Kidney capillary endothelial cell (primary cell): ENCODE measurements at places on chromosomes 6 and 20.

DNA sequence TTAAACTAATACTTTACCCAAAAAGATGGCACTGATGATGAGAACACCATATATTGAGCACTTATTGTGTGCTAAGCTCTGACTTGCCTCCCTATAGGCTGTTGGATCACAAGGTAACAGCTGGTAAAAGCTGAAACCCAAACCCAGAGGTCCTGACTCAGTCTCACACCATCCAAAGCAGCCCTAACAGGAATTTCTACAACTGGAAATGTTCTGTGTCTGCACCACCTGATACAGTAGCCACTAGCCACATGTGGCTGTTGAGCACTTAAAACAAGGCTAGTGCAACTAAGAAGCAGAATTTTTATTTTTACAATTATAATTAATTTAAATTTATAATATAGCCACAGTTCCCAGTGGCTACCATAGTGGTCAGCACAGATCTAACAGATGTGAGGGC is 15.6 kb upstream of the MATN4 start:
- no peak for DNase-seq

DNA sequence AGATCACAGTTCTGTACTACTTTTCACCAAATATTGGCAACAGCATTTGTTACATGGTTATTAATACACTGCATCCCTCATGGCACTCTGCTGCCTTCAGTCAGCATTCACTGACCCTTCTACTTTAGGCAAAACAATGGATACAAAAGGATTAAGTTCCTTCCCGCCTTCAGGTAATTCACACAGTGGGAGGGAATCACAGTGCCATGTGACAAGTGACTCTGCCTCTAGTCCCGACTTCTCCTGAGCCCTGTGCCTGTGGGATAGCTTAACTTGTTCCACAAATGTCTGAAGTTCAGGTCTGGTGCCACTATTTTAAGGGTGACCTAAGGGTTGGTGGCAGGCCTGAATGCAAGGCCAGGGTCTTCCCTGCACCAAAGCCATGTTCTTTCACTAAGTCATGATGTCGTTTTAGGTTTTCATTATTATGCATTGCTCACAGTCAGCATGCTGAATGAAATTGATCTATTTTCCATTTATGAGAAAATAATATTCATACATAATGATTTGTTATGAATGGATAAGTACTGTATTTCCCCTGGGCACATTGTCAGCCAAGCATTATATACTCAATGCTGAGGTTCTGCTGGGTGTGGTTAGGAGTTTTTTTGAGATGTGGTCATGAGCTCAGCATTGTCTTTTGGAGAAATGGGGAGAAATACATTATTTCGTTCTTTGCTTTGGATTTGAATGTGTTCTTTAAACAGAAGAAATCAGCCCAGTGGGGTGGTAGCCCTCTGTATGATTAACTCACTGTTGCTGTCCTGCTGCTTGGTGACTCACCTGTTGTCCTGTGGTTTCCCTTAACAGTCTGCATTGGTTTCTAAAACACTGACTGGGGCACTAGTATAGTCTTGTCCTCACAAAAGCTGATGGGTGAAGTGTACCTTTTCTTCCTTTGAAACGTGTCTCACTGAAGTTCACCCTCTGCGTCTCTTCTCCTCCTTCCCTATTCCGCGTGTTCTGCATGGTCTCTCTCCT is 66.4 kb downstream of the AFDN start:
- DNase-seq = peak; percentile 22

DNA sequence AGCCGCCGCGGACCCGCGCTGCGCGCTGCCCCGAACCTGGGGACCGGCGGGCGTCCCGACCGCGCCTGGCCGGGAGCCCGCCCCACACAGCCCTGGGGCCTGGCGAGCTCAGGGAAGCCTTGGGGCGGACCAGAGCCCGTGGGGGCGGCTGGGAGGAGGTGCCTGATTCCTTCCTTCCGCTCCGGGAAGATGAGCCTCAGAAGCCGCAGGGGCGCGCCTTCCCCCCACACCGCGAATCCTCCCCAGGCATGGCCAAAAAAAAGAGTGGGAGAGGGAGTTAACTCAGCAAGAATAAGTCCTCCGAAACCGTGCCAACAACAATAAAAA is at the start of gene CBLN4:
CBLN4 (minus strand) TSS at position 131 of the 327 bp plus-strand sequence. CDS start 1,348 bp downstream, outside the sequence.
- DNase-seq = no peak

- DNase-seq = no peak
These were observed 86.7 kb downstream of the TNFAIP3 start for GRCh38 chr6:137953761-137954160.

DNA sequence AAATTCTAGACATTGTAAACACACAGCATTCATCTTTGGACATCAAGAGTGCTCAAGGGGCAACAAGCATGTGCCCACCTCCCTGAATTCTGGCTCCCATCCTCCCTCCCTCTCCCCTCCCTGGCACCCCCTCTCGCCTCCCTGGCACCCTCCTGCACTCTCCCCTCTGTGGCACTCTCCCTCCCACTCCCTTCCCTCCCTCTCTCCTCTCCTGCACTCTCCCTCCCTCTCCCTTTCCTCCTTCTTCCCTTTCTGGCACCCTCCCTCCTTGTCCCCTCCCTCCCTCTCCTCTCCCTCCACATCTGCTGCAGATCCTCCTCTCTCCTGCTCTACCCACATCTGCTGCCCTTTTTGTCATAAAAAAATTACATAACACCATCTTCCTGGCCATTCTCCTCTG is 113.0 kb upstream of the SLC22A23 start:
- no peak for DNase-seq

- no peak for DNase-seq
These were observed 19.3 kb upstream of the AHCY start for GRCh38 chr20:34322267-34323105.

DNA sequence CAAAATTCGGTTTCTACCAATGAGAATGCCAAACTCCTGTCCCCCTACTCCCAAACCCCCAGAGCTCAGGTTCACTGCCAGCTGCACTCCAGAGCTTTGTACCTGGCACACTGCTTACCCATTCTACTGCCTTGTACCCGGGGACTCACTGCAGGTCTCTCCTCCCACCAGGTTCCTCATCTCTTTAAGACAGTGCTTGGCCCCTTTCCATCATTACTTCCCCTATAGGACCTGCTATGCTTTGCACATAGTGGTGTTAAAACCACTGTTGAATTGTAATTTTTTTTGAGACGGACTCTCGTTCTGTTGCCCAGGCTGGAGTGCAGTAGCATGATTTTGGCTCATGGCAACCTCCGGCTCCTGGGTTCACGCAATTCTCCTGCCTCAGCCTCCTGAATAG is 25.9 kb downstream of the LYRM4 start:
- no peak for DNase-seq

DNA sequence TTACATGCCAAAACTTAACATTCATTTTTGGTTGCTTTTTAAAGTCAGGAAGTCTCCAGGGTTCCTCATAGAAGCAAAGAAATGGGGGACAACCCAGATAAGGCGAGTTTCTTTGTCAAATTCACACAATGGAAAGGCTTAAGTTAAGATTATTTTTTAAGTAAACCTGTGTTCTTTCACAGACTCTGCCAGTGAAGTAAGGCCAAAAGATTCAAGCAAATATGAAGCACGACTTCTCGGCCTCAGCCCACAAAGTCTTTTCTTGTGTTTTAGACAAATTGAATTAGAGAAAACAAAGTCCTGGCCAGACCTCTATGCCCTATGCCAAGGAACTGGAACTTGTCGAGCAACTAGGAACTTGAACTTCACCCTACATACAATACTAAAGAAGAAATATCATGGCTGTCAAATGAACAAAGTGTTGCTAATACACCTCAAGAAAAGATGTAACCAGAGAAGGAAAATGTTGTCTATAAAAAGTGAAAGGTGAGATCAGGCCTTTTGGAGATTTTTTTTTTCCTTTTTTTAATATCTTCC is 540.0 kb upstream of the JARID2 start:
- no peak for DNase-seq

- DNase-seq = no peak
These were observed 5.9 kb upstream of the HMGA1 start for GRCh38 chr6:34230653-34231371.

- DNase-seq = peak; percentile 42
These were observed 6.7 kb downstream of the MTCH1 start for GRCh38 chr6:36979347-36979742.

DNA sequence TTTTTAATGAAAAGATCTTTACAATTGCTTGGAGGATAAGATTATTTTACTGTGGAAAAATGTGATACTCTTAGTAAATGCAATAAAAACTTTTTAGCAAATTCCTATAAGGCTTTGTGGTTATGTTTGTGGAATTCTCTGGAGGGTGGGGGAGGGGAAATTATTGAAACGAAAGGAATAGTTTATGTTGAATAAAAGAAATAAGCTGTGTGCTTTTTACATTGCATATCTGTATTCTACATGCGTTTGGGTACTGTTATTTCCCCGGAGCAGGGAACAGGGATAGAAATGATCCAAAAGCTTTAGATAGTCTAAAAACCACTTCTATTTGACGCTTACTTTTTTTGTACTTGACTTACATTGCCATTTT is 143.8 kb downstream of the SLC16A10 start:
- no peak for DNase-seq

GRCh38 chr6:127494240-127494767 is 24.8 kb downstream of the MTCL3 start:
- DNase-seq = no peak

- DNase-seq = no peak
These were observed 504 bp downstream of the B4GALT5 start for GRCh38 chr20:49712996-49713752.

DNA sequence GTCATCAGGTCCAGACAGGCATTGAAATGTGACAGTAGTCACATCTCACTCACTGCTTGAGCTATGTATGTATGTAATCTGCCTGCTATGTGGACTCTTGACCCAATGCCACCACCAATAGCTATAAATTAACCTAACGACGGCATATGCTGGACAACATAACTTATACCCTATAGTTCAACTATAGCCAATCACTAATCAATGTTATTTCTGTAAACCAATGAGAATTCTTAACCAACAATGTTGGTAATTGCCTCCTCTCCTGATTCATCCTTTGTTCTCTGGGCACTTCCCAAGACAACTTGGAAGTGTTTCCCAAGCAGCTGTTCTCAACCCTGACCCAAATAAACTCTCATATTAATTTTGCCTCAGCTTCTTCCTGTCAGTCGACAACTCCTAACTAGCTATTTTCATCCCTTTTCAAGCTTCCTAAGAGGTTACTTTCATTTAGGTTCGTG is 24.1 kb upstream of the SERPINB1 start:
- no peak for DNase-seq

DNA sequence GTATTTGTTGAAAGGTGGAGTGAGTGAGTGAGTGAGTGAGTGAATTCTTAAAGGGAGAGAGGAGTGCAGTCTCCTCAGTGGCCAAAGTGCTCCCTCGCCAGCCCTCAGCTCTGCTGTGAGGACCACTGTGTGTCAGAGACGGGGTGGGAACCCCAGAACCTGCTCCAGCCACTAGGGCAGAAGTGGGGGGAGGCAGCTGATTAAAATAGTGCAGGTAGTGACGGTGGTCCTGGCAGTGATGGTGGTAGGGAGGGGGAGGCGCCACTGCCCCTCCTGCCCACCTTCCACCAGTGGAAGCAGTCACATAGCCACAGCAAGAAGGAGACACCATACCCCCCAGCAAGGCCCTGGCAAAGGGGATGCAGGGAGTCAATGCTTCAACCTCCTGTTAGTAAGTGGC is 133.5 kb downstream of the PHACTR3 start:
- no peak for DNase-seq

GRCh38 chr6:70764706-70765105 is 97.0 kb downstream of the SMAP1 start:
- DNase-seq = no peak

DNA sequence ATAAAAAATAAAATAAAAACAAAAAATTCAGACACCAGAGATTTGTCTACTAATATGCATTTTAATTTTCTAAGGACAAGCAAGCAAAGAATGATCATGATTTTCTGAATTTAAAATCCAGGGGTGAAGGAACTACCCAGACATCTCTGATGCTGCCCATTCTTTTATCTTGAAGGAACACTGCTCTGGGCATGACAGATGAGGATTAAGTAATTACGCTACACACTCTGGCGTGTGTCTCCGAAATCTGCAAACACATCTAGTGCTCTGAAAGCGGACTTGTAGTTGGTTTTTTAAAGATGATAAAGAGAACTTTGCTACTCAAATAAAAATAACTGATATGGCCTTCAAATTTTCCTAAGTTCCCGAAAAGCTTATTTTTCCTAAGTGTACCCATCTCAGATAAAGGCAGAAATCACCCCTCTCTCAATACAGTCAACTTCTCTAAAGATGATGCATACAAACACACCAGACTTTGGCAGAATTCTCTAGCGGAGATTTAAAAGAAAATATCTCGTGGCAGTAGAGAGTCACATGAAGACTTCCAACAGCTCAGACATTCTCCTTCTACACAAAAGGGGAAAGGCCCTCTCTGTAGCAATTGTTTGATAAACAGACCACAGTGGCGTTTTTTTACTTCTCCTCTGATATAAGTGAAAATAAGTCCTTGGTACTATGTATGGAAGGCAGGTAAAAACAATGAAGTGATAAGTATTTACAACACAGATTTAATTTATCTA is 133.8 kb downstream of the BACH2 start:
- no peak for DNase-seq

DNA sequence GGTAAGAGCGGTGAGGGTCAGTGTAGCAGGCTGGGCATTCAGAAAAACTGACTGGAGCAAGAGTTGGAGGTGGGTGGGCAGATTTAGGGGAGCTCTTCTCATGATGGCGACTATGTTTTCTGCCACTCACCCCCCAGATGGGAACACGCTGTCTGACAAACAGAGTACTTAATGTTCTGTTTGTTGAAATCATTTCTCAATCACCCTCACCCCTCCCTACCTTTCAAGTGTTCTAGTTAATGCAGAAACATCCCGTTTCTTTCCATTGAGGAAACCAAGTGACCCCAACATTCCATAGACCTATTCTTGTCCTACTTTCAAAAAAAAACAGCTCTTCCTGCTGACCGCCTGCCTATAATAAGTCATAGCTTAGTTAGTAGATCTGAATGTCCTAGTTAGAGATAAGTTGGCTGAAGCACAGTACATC is 132.5 kb upstream of the NEDD9 start:
- DNase-seq = peak; percentile 56

DNA sequence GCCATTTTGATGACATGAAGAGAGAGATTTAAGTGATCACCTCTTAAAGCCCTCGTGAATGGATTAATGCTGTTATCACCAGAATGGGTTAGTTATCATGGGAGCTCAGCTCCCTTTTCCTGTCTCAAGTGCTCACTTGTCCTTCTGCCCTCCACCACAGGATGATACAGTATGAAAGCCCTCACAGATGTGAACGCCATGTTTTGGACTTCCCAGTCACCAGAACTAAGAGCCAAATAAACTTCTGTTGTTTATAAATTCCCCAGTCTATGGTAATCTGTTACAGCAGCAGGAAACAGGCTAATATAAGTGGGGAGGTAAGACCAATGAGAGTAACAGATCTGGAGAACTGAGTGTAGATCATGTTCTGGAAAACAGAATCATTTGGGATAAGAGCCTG is 493.2 kb downstream of the CDKAL1 start:
- DNase-seq = no peak

- no peak for DNase-seq
These were observed 3.1 kb upstream of the LAMA5 start for GRCh38 chr20:62370115-62370806.

GRCh38 chr20:19968466-19969073 is 48.6 kb upstream of the NAA20 start:
- DNase-seq = no peak

GRCh38 chr20:49573900-49574416 is 6.0 kb upstream of the PTGIS start:
- no peak for DNase-seq
